ENCODE measurements at places on chromosomes 7 and 10.

GRCh38 chr7:20013536-20013935 lies 203.6 kb downstream of the MACC1 start:
- no peak for DNase-seq

- no peak for DNase-seq
Measured at GRCh38 chr7:90629297-90629918, 33.3 kb downstream of the CDK14 start.

- DNase-seq: no peak
Measured at GRCh38 chr10:13973742-13974141, 357.0 kb downstream of the FRMD4A start.

- DNase-seq: no peak
Measured at GRCh38 chr7:132609222-132609621, 33.0 kb upstream of the PLXNA4 start.

DNA sequence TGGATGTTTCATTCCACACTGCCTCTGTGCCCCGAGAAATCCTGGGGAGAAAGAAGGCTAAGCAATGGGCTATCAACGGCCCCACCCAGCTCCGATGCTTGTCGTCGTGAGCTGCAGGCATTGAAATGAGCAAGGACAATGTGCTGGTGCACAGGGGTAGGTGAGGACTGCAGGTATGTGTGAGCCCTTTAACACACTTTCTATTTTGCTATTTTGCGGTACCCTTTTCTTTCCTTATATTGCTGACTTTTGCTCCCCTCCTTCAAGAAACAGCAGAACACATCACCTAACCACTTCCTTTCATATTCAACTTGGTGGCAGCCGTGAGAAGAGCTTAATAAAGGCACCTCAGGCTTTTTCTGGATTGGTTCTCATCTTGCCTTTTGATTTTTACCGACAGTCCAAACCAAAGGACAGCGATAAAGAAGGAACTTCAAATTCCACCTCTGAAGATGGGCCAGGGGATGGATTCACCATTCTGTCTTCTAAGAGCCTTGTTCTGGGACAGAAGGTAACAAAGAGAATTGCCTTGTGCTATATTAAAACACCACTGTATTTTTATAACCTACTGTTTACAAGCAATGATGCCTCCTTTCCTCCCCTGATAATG lies 39.2 kb downstream of the AIFM2 start:
- DNase-seq: no peak

- no peak for DNase-seq
Measured at GRCh38 chr7:157685430-157686284, 348.9 kb downstream of the DNAJB6 start.

DNA sequence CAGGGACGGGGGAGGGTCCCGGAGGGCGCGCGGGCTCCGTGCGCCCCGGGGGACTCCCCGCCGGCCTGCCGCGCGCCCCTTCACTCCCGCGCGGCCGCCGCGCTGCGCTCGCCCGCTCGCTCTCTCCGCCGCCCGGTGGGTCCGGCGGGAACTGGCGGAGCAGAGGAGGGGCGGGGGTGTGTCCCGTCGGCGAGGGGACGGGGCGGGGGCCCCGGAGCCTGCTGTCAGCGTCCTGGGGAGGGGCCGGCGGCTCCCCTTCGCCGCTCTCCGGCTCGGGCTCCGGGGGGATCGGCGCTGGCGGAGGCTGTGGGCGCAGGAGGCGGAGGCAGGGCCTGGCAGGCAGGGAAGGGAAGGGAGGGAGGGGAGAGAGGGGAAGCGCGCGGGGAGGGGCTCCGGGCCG lies at the start of gene SH3PXD2A:
SH3PXD2A (minus strand) TSS at position 153 of the 400 bp plus-strand sequence. CDS start 310 bp downstream, outside the sequence.
- no peak for DNase-seq

GRCh38 chr7:37467002-37467401 lies 18.3 kb upstream of the ELMO1 start:
- no peak for DNase-seq

DNA sequence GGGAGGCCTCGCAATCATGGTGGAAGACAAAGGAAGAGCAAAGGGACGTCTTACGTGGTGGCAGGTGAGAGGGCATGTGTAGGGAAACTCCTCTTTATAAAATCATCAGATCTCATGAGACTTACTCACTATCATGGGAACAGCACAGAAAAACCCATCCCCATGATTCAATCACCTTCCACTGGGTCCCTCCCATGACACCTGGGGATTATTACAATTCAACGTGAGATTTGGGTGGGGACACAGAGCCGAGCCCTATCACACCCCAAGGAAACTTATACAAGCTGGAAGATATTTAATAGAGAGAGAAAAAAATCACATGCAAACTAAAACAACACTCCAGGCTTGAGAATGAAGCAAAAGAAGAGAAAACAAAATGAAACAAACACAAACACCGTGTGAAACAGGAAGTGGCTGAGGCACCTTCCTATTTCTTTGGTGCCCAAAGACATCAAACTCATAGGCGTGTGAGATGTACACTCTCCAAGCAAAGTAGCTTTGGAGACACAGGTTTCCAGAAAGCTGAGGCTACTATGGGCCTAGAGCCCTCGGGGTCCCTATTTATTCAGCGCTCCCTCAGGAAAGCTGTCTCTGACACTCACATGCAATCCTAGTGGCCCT lies 97.2 kb downstream of the PRKCQ start:
- no peak for DNase-seq

GRCh38 chr10:47295411-47295810 lies 4.6 kb upstream of the GDF10 start:
- DNase-seq: no peak

GRCh38 chr10:69213591-69214311 lies 6.4 kb upstream of the HKDC1 start:
- DNase-seq: peak; percentile 0

GRCh38 chr10:84302223-84302622 lies 26.2 kb upstream of the CCSER2 start:
- no peak for DNase-seq

DNA sequence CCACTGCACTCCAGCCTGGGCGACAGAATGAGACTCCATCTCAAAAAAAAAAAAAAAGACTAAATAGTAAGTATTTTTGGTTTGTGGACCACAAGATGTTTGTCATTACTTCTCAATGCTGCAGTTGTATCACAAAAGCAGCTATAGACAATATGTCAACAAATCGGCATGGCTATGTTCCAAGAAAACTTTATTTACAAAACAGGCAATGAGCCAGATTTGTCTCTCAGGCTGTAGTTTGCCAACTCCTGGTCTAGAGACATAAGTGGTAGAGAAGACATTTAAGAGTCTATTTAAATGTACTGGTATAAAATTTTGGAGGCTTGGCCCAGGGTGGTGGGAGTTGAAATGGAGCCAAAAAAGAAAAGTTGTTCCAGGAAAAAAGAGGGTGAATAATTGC lies 185.8 kb downstream of the SORCS1 start:
- DNase-seq: no peak

DNA sequence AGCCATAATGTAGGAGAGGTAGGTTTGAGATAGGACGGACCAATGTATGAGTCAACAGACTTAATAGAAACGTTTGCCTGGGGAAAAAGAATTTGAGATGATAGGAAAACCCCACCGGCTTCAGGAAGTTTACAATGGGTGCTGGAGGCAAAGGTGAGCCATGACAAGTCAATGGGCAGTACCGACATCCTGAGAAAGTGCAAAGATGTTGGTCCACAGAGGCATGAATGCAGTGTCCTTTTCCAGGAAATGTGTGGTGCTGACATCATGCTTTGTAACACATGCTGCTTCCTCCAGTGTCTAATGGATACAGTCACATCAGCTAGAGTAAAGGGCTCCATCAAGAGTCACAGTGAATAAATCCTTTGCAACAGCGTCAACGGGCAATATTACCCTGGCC lies 533.6 kb downstream of the INHBA start:
- no peak for DNase-seq

DNA sequence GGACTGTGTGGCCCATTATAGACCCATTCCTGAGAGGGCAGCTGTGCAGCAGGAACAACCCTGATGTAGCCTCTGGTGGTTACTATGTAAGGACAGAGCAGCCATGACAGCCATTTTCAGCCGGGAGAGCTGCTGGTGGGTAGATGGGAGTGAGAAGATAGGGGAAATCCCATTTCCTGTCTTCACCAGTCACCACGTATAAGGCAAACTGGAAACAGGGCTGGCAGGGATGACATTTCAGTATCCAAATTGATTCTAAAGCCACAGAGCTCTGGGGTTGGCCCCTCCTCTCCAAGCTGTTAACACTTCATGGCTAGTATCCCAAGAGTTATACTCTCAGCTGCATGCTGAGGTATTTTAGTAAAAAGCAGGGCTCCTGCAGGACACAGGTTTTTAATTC lies 15.2 kb upstream of the FZD1 start:
- DNase-seq: no peak

GRCh38 chr10:1572519-1573333 lies 164.6 kb downstream of the ADARB2 start:
- no peak for DNase-seq

DNA sequence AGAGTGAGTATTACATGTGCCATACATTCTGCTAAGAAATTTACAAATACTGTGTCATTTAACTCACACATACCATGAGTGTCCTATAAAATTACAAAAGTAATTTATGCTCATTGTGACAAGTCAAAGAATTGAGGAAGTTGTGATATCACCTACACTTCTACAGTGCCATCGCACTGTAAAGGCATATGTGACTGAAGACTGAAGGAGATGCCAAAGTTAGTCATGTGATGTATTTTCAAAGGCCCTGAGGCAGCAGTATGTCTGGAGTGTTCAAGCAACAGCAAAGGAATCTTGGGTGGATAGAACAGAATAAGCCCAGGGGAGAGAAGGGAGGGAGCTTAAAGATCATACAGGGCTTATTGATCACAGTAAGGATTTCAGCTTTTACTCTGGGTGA lies 176.8 kb downstream of the WNT2 start:
- no peak for DNase-seq

GRCh38 chr10:112926906-112927688 lies 22.9 kb upstream of the TCF7L2 start:
- no peak for DNase-seq

DNA sequence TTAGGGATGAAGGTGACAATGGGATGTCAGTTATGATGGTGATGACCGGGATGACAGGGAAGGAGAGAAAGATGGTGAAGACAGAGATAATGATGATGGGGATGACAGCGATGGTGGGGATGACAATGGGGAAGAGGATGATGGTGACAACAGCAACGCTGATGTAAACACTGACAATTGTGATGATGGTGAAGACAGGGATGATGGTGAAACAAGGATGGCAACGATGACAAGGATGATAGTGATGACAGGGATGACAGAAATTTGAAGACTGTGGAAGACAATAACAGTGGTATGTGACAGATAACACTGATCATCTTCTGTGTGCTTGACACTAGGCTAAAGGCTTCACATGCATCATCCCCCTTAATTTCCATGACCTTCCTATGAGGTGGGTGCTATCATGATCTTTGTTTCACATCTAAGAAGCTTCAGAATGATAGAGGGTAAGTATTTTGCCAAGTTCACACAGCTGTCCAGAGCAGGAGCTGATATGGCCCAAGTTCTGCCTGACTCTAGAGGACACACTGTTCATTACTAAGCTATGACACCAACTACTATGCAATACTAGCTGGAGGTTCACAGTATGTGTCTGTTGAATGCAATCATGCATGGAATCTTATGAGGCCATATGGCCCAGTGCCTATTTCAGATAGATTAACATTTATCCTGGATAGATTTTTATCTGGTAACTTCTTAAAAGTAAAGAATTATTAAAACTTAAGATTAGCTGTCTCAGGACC lies 105.6 kb downstream of the RNLS start:
- no peak for DNase-seq

GRCh38 chr10:96588616-96589419 lies 2.0 kb upstream of the TM9SF3 start:
- DNase-seq: no peak

DNA sequence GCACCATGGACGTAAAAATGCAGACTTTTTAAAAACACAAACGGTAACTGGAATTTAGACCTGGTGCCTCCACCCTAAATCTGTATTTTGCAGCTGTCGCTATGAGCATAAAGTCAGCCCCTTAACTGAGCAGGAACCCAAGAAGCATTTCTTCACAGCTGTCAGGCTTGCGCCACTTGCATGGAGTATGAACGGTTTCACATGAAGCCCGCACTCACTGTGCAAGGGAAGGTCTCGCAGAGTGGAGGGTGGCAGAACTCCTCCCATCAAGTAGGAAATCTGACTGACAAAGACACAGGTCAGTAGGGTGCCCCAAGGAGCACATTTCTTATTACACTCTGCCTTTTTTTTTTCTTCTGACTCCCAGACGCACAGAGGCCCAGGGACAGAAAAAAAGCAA lies 58.5 kb downstream of the ELMO1 start:
- DNase-seq: no peak

DNA sequence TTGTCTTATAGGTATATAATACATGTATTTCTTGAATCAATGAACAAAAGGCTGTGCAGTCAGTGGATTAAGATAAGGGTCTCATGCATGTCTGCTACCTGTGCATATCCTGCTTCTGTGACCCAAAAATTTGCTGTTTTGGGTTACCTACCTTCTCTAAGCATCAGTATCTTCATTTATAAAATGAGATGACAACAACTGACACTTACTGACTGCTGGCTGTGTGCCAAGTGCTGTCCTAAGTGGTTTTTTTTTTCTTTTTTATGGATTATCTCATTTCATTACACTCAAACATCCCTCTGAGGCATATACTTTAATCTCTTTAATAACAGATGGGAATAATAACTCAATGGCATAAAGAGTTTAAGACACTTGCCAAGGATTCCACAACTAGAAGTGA lies 2.1 kb downstream of the PDK4 start:
- DNase-seq: no peak

- DNase-seq: no peak
Measured at GRCh38 chr10:118305730-118306129, 36.4 kb downstream of the FAM204A start.

DNA sequence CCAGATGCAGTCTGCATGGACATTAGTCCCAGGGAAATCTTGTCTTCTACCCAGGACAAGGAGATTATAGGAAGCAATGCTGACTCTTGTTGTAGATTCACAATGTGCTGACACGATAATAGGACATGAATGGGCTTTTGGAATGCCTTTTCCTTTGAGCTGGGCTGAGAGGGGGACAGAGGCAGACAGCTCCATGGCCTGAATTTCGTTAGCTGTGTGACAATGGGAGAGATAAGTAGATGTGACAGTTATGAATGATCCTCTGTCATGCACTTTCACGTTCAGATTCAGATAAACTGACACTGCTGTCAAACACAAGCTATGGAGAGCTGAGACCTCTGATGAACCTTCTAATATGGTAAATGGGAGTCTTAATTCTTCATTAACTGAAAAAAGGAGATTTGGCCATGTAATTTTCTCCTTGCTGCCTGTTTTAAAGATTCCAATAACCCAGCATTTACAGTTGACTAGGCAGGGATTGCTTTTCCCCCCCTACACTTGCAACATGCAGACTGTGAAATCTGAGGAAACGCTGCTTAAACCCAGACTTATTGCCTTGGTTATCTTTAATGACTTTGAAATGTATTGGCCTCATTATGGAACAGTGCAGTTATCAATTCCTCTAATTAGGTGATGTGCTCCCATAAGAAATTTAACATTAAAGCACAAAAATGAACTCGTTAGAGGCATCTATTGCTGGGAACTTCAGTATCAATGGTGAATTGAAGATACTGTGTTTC lies 669.3 kb downstream of the AUTS2 start:
- no peak for DNase-seq

Data from DMS79 treated with DMSO at 0.1 percent for 48 hours (cell line).